SJSA1 (cell line): ENCODE measurements at places on chromosomes 5 and 9. TPM values are rescaled to one million over a fixed set of nuclear protein-coding genes. Genes with fewer than 3 reads are reported as not detected.

The CD74 gene
- total RNA-seq, result not detected in 2 replicates

The BARX1 gene
- not detected in 2 replicates for total RNA-seq

The BHMT2 gene
- total RNA-seq, result not detected in 2 replicates

DNA sequence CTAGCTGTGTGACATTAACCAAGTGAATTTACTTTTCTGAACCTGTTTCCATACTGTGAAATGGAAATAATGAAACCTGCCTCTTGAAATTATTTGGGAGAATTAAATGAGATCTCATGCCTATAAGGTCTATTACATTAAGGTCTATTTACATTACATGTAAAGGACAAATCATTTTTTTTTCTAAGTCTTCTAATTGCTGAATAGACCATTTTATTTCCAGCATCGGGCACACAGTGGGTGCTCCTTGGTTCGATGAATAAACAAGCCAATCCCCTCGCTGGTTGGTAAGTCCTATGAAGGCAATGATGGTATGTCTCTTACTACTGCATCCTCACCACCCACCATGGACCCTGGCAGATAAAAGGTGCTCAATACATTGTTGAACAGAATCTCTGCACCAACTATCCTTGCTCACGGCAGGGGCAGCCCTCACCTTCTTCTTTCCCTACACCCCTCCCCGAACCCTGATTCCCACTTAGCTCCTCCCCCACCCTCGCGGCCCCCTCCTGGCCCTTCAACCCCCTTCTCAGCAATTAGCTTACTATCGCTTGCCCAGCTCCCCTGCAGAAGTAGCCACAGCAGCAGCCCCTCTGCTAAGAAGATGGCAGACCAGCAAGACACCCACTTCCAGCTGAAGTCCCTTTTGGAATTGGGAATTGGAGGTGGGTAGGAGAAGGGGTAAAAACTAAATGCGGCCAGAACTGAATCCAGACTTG lies 3.0 kb downstream of the PCDH1 start:
- H3K27ac ChIP-seq, result no peak overlapping the region
- DNase-seq, result peak; percentile 36
- peaks cover 16% of the 10 kb centered on the region for H3K4me1 ChIP-seq
- peaks cover 91% of the 10 kb centered on the region for H3K27me3 ChIP-seq

- H3K4me1 ChIP-seq, result peaks cover 15% of the 10 kb centered on the region
- no peak for DNase-seq
- no peaks in the 10 kb centered on the region for H3K27me3 ChIP-seq
- H3K4me3 ChIP-seq, result no peak overlapping the region
Measured at GRCh38 chr5:39009981-39010380, 64.2 kb downstream of the RICTOR start.

DNA sequence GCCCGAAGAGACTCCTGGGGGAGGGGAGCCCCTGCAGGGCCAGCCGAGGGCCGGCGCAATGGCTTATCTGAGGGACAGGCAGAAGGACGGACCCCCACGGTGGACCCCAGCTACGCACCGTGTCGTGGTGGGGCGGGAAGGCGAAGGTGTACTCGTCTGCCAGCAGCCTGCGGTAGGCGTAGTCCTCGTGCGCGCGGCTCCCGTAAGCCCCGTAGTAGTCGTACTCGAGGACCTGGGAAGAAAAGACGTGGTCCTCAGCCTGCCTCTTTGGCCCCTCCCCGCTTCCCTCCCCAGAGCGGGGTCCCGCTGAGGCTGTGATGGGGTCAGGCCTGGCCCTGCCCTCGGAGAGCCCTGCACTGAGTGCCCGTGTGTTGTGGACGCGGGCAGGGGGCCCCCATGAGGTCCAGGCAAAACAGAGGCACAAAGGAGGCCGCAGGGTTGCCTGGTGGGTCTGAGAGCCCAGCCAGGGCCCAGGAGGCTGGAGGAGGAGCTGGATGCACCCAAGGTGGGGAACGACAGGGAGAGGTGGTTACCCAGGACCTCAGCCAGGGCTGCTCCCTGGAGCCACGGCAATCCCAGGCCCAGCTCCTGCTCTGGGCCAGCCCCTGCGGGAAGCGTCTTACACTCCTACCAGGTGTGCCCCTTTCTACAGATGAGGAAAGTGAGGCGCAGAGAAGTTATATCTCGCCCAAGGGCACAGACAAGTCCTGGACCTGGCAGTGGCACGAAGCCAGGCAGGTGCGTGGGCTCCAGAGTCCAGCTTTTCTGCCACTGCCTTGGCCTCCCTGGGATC lies 35.2 kb downstream of the SARDH start:
- no peaks in the 10 kb centered on the region for H3K27me3 ChIP-seq
- peaks cover 22% of the 10 kb centered on the region for H3K36me3 ChIP-seq
- no peaks in the 10 kb centered on the region for H3K4me1 ChIP-seq
- no peak overlapping the region for H3K4me3 ChIP-seq

GRCh38 chr9:92488681-92489550 lies 6.6 kb upstream of the ASPN start:
- no peaks in the 10 kb centered on the region for H3K27me3 ChIP-seq
- H3K4me1 ChIP-seq, result peaks cover 12% of the 10 kb centered on the region
- no peaks in the 10 kb centered on the region for H3K36me3 ChIP-seq
- H3K4me3 ChIP-seq, result no peak overlapping the region
- DNase-seq, result no peak

DNA sequence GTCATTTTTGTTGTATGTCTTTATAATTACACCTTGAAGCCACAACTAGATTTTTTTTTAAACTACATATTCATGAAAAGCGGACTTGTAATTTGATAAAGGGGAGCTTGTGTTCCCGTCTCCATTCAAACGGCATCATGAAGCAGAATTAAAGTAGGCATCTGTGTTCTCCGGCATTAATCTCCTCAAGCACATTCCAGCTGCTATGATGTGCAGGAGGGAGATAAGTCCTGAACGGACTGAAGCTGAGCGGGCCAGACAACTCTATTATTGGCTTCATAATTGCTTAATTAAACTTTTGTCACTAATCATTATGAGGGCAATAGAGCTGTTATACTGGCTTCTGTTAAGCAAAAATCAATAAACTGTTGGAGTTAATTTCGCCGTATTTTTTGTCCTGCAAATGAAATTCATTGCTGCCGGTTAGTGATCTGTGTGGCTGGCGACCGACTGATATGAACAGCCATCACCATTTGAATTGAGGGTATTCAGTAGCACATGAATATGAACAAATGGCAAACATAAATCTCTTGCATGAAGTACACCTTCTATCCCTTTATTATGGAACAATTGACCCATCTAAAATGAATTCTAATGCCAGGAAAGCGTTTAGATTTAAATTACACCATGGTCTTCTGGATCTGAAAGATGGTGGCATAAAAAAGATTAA lies 408.8 kb upstream of the IRX1 start:
- no peaks in the 10 kb centered on the region for H3K27me3 ChIP-seq
- H3K4me1 ChIP-seq, result no peaks in the 10 kb centered on the region
- no peak overlapping the region for H3K27ac ChIP-seq
- no peak overlapping the region for H3K4me3 ChIP-seq
- DNase-seq, result no peak

- H3K36me3 ChIP-seq, result no peaks in the 10 kb centered on the region
- peaks cover 14% of the 10 kb centered on the region for H3K4me1 ChIP-seq
- H3K27ac ChIP-seq, result no peak overlapping the region
- DNase-seq, result no peak
- no peaks in the 10 kb centered on the region for H3K27me3 ChIP-seq
- H3K4me3 ChIP-seq, result no peak overlapping the region
Measured at GRCh38 chr9:129473523-129474244, 147.2 kb downstream of the C9orf50 start.

- DNase-seq, result no peak
- H3K4me1 ChIP-seq, result no peaks in the 10 kb centered on the region
- H3K27me3 ChIP-seq, result no peaks in the 10 kb centered on the region
- no peaks in the 10 kb centered on the region for H3K36me3 ChIP-seq
Measured at GRCh38 chr9:71975833-71976232, 64.4 kb downstream of the C9orf85 start.

- no peak overlapping the region for H3K4me3 ChIP-seq
- H3K27me3 ChIP-seq, result no peaks in the 10 kb centered on the region
- no peak for DNase-seq
- no peaks in the 10 kb centered on the region for H3K36me3 ChIP-seq
Measured at GRCh38 chr5:160668356-160668755, 183.7 kb downstream of the ATP10B start.

- DNase-seq, result no peak
- peaks cover 2% of the 10 kb centered on the region; the same call in 1 of the 2 replicates for H3K4me1 ChIP-seq
- no peaks in the 10 kb centered on the region for H3K27me3 ChIP-seq
- H3K27ac ChIP-seq, result no peak overlapping the region
- H3K4me3 ChIP-seq, result no peak overlapping the region
Measured at GRCh38 chr9:84879631-84880030, 210.1 kb downstream of the NTRK2 start.

DNA sequence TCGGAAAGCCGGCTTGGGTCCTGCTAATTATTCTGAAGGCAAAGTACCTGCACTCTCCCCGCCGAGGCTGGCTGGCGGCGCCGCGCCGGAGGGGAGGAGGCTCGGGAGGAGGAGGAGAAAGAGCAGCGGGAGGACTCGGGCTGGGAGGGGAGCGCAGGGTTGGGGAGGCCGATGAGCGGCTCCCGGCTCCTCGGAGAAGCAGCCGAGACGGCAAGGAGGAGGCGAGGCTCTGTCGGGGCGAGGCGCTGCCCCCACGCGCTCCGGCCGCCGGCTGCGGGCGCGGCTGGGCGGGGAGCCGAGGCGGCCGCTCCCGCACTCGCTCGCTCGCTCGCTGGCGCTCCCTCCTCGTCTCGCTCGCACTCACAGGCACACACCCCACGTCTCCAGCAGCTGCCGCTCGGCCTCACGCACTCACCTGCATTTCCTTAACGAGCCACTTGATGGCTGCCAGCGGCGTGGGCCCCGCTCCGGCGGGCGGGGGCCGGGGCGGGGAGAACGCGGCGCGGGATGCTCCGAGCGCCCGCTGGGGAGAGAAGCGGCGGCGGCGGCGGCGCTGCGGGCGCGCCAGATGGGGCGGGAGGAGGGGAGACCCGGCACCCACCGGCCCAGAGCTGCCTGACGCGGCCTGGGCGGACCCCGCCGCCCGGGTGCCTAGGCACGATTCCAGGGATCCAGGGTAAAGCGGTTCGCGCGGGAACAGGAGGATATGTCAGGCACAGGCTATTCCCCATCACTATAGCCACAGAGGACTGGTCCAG lies at the start of gene PTPRD:
PTPRD (minus strand) TSS at position 362 of the 758 bp plus-strand sequence.
- H3K27me3 ChIP-seq, result no peaks in the 10 kb centered on the region
- H3K4me3 ChIP-seq, result no peak within 1 kb of the TSS
- no peaks in the 10 kb centered on the region for H3K36me3 ChIP-seq
- no peak for DNase-seq
- H3K4me1 ChIP-seq, result no peaks in the 10 kb centered on the region

GRCh38 chr5:151288180-151288579 lies 15.4 kb downstream of the SLC36A3 start:
- H3K27me3 ChIP-seq, result no peaks in the 10 kb centered on the region
- no peaks in the 10 kb centered on the region for H3K4me1 ChIP-seq
- H3K36me3 ChIP-seq, result no peaks in the 10 kb centered on the region
- H3K27ac ChIP-seq, result no peak overlapping the region
- no peak for DNase-seq

- H3K4me1 ChIP-seq, result peaks cover 9% of the 10 kb centered on the region
- peaks cover 26% of the 10 kb centered on the region for H3K36me3 ChIP-seq
Measured at GRCh38 chr5:115869256-115869795, 27.6 kb downstream of the AP3S1 start.
